ENCODE measurements at places on chromosomes 1 and 21.

GRCh38 chr1:216437603-216438002 lies 14.4 kb upstream of the USH2A start:
- no peak for DNase-seq

DNA sequence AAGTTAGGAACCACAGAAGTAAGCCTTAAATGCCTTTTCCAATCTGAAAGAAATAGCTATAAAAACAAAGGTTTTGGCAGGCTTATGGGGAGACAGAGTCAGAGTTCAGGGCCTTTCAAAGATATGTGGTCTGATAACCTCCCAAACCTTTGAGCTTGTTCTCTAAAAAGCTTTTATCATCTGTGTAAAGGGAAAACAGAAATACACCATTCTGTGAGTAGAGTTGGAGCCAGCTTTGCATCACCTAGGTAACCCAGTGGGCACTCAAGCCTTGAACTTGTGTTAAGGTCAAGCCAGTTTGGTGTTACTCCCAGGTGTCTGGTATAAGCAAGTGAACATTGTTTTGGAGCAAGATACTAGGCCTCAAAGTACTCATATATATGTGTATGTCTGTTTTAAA lies 50.1 kb downstream of the LAMC1 start:
- no peak for DNase-seq

DNA sequence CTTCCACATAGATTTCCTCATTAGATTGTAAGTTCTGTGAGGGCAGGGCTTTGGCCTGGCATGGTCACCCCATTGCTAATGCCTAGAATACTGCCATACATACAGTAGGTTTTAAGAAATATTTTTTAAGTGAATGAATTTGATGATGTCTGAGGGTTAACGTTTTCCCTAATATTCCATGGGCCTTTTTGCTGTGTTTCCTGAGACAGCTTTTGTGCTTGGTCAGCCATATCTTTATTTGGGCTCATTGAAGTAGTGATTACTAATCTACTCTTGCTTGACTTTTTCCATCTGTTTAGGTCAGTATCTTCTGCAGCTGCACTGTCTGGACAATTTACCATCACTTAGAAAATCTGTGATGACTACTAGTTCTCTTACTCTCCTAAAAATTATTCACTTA lies 3.5 kb downstream of the CDC42 start:
- no peak for DNase-seq

DNA sequence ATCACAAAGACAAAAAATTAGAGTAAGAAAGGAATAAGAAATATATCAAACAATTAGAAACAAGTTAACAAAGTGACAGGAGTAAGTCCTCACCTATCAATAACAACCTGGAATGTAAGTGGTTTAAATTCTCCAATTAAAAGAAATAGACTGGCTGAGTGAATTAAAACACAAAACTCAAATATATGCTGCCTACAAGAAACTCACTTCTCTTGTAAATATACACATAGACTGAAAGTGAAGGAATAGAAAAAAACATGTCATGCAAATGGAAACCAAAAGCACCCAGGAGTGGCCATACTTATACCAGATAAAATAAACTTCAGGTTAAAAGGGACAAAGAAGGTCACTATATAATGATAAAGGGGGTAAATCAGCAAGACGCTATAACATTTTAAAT lies 43.2 kb upstream of the NUF2 start:
- no peak for DNase-seq

DNA sequence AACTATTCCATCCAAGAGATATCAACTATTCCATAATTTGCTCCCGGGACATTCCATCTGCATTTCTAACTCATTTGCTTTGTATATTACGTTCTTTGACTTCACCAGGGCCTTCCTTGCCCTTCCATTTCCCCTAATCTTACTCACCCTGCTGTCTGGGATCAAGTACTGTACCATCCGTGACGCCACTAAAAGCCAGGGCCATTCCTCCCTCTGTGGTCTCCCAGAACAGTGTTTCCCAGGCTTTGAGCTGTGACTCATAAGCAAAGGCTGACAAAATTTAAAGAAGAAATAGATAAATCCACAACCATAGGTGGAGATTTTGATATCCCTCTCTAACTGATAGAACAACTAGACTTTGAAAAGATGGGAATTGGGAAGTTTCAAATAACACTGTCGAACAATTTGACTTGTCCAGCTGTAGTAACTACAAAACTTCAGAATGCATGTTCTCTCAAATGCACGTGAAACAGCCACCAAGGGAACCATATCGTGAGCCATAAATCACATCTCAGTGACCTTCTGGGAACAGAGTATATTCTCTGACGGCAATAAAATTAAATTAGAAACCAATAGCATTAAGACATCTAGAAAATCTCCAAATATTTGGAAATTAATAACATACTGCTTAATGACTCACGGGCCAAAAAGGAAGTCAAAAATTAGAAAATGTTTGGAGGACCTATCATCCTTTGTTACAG lies 501.0 kb downstream of the SETD4 start:
- no peak for DNase-seq

GRCh38 chr21:42079008-42079938 lies 8.2 kb downstream of the UMODL1 start:
- no peak for DNase-seq

DNA sequence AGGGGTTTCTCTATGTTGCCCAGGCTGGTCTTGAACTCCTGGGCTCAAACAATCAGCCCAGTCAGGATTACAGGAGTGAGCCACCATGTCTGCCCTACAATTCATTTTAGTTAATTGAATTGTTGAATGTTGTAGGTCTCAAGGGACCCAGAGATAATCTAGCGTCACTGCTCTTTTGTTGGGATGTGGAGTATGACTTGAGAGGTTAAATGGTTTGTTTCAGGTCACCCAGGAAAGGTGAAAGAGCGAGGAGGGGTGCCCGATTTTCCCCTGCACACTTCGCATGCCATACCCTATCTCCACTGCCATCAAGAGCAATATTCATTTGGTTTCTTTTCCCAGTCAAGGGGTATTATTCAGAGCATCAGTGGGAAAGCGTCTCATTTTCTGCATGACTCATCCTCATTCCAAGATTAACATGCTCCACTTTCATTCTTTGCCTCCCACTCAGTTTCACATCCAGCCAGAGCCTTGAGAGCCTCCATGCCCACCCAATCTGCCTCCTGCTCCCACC lies 13.1 kb upstream of the SLC30A1 start:
- no peak for DNase-seq

DNA sequence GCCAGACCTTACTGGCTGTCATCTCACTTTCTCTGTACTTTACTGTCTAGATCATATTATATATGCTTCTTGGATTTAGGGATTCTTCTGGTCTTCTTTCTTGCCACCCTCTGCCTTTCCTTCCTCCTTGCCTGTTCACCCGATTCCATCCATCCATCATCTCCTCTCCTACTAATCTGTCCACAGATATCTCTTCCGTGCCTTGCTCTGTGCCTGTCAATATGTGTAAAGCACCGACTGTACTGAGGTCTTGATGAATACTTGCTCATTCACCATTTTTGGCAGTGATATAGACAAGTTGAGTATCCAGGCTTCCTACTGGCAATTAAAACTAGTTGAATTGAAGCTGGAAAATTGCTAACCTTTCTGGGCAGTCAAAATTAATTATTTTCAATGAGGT lies 8.1 kb downstream of the FMN2 start:
- no peak for DNase-seq

GRCh38 chr1:35854989-35855700 lies 27.9 kb upstream of the AGO1 start:
- no peak for DNase-seq

- DNase-seq: no peak
These were observed 72.6 kb downstream of the ITGB3BP start for GRCh38 chr1:63450416-63450815.

GRCh38 chr1:152410599-152410998 lies 3.5 kb downstream of the CRNN start:
- no peak for DNase-seq

DNA sequence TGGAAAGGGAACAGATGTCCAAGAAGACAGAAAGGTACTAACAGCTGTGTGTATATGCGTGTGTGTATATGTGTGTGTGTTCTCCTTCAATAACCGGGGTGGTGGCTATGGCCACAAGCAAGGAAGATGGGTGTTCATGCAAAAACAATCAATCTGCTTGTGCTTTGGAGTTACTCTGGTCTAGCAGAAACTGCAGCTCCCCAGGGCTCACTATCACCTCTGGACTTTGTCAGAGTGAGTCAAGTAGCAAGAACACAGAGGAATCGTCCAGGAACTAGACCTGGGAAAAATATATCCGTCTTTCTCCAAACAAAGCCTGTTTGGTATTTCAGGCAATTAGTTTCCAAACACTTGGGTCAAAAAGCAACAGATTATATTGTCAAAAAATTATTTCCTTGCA lies 68.6 kb downstream of the GNG12 start:
- no peak for DNase-seq

DNA sequence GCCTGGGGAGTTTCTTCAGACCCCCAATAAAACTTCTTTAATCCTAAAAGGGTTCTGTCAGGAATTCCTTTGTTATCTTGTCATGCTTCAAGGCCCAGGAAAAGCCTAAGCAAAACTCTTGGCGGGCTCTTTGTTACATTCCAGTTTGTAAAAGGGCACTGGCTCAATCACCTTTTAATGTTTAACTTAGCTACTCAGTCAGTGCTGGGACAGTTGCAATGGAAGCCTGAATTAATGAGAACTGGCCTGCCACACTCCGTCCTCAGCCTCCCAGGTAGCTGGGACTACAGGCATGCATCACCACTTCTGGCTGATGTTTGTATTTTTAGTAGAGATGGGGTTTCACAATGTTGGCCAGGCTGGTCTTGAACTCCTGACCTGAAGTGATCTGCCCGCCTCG lies 21.3 kb upstream of the ASB17 start:
- DNase-seq: no peak

DNA sequence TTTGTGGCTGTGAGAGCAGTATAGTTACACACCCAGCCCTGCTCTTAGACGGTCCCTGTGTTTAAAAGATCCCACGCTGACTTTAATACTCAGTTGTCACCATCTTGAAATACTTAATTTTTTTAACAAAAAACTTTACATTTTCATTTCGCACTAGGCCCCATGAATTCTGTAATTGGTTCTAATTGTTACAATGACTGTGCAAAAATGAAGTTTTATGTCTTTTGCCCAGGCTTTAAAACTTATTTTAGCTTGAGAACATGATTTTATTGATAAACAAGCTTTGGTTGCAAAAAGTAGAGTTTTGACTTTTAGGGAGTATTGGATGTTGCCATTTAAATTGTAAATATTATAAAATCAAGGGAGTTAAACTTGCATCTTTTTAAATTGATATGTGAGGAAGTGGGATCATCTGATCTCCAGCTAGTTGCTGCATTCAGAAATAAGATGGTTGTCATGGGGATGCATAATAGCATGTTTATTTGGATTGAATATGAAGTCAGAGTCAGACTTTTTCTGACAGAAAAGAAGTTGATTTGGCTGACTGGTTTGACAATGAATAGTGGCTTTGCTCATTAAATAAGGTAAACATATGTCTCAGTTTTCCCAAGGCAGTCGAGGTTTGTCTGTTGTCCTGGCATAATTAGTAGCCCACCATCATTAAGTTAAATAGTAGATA lies 23.0 kb upstream of the CRP start:
- no peak for DNase-seq

Data from posterior vena cava (tissue), 2 donors.